ENCODE measurements at places on chromosomes 7 and 10.
A peak's percentile ranks its signal among the peaks of the same experiment; 100 is the strongest.

DNA sequence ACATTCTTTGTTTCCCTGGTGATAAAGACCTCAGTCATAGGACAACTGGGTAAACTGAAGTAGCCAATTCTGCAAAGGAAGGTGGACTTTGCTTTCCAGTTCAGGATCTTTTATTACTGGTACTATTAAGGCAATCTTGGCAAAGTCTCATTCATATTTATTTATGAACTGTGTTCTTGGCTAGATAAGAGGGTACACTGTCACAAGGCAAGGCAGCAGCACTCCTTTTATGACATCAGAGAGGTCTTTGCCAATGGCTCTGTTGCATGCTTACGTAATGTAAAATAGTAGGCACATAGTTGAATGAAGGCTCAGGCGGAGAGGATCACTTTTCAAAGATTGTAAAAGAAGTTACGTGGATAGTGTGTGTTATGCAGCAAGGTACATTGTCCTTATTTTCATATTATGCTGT lies 63.7 kb upstream of the PDK4 start:
- DNase-seq: no peak

DNA sequence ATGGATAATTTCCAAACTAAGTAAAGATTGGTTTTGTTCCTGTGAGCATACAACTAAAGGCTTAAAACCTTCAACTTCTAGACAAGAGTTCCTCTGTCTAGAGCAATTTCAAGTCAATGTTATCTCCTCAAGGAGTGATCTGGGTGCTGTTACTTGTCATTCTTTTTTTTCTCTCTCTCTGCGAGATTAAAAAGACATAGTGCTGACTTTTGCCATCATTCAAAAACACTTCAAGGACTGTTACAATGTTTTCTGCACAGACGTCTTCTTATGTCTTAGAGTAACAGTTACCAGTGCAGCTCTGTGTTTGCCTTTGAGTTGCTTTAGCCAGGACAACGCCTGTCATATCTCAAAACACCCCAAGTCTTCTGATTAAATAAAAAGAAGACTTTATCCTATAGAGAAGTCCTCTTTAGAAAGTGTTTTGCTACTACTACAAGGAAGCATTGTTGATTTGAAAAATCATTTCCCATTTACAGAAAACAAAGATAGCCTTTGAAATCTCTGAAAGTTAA lies 263.5 kb upstream of the FERD3L start:
- no peak for DNase-seq

DNA sequence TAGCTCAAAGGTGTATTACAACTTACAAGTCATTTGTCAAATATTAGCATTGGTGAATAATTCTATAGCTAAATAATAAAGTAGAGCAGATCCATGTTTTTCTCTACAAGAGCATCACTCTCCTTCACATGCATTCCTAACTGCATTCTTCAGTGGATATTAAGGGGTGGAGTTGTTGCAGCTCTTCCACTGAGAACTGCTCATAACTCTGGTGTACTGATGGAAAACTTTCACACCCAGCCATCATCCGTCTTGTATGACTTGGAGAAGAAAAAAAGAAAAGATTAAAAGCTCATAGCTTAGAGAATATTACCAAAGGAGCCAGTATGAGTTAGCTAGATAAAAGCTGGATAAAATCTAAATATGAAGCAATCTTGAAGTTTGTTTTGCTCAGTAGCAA lies 10.2 kb upstream of the FAM13C start:
- DNase-seq: no peak

- no peak for DNase-seq
Observed at GRCh38 chr10:111578076-111578475, 501.2 kb downstream of the ADRA2A start.

- no peak for DNase-seq
Observed at GRCh38 chr10:51462076-51462779, 237.2 kb downstream of the CSTF2T start.

GRCh38 chr7:151631953-151632749 lies 112.5 kb upstream of the RHEB start:
- DNase-seq: peak; percentile 63

- DNase-seq: no peak
Observed at GRCh38 chr10:1310271-1310789, 254.1 kb downstream of the WDR37 start.

- no peak for DNase-seq
Observed at GRCh38 chr7:4450483-4450882, 231.6 kb upstream of the FOXK1 start.

GRCh38 chr10:13654118-13654830 lies 67.5 kb downstream of the PRPF18 start:
- DNase-seq: no peak

- DNase-seq: no peak
Observed at GRCh38 chr10:88292185-88292514, 291.0 kb downstream of the RNLS start.

GRCh38 chr10:66823301-66823700 lies 102.5 kb upstream of the LRRTM3 start:
- no peak for DNase-seq

DNA sequence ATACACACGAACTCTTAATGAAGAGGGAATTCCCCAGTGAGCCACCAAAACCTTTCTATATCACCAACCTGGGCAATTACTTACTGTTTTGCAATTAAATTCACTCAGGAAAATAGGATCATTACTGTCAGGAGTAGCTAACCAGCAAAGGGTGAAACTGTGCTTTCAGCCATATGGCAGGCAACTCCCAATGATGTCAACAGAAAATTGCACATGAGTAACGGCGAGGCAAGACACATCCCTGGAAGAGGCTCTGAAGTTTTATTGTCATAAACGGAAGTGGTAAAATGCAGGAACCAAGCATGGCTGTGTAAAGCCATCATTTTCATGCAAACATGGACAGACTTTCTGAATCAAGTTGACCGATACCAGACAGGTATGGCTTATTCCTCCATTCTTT lies 548.9 kb upstream of the AUTS2 start:
- no peak for DNase-seq

- no peak for DNase-seq
Observed at GRCh38 chr10:128814782-128815181, 652.3 kb upstream of the MGMT start.
